ENCODE measurements at places on chromosomes 16 and 17.

GRCh38 chr17:80946449-80946848 is 45.2 kb upstream of the CHMP6 start:
- no peak for DNase-seq

GRCh38 chr16:1105888-1106620 is 10.0 kb upstream of the C1QTNF8 start:
- no peak for DNase-seq

GRCh38 chr16:19291475-19291874 is 5.9 kb downstream of the CLEC19A start:
- no peak for DNase-seq

DNA sequence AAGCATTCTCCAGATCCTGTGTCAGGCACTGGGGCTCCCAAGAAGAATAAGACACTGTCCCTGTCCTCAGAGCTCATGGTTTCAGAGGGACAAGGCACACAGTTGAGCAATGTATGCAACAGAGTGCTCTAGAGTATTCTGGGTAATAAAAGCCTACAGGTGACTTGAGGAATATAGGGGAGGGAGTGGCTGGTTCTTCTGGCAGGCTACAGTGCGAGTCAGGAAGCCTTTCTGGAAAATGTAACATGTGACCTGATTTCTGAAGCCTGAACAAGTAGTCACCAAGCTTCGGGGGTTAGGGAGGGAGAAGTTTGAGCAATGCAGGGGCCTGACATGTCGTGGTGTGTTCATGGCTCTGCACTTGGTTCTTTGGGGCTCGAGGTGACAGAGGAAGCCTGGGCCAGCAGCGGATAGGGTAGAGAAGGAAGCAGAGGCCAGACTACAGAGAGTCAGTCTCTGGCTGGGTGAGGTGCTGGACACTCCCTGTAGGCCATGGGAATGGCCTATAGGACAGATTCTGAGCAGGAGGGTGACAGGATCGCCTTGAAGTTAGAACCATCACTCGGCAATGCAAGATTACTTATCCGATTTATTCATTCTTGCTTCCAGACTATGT is 16.0 kb upstream of the LRRC75A start:
- DNase-seq = no peak

DNA sequence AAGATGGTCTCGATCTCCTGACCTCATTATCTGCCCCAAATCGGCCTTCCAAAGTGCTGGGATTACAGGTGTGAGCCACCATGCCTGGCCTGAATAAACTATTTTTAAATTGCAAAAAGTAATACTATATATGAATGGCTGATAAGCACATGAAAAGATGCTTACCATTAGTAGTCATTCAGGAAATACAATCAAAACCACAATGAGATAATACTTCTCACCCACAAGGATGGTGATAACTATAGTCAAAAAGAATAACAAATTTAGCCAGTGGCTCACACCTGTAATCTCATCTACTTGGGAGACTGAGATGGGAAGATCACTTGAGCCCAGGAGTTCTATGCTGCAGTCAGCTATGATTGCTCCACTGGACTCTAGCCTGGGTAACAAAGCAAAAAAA is 2.4 kb upstream of the TACO1 start:
- no peak for DNase-seq

DNA sequence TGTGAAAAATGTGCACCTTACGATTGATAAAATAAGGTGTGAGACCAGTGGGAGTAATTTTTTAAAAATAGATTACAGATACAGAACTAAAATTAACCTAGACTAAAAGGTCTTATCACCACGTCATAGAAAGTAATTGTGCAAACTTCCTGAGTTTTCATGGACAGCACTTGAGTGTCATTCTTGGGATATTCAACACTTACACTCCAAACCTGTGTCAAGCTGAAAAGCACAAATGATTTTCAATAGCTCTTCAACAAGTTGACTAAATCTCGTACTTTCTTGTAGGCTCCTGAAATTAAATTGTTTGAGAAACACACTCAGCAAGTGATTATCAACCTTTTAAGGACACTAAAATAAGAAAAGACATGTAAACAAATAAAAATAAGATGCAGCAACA is 20.5 kb downstream of the BRCA1 start:
- DNase-seq = no peak

DNA sequence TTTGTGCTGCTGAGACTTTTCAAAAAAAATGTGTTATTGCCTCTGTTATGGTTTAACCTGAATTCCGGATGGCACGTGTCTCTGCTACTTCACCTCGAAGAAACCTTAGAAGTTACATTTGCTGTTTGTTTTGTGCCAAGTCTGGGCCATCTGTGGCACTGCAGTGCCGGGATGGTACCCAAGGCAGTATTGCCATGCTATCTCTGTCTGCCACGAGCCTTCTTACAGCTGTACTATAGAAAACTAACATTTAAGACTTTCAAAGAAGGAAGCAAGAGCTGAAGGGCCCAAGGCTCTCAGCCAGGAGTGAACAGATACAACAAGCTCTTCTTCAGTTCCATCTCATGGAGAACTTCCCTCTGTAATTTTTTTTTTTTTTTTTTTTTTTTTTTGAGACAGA is 73.7 kb upstream of the NOL11 start:
- no peak for DNase-seq

DNA sequence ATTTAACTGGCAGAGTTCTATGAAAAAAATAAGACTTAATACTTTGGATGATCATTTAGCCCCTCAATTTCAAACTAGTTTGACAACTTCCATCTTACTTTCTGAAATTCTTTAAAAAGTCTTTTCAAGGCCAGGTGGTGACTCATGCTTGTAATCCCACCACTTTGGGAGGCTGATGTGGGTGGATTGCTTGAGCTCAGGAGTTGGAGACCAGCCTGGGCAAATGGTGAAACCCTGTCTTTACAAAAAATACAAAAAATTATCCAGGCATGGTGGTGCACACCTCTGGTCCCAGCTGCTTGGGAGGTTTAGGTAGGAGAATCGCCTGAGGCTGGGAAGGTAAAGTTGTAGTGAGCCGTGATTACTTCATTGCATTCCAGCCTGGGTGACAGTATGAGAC is 154.4 kb downstream of the TANC2 start:
- DNase-seq = no peak

- no peak for DNase-seq
Observed at GRCh38 chr17:76657505-76658241, 14.1 kb upstream of the ST6GALNAC1 start.

- no peak for DNase-seq
Observed at GRCh38 chr17:44007346-44008204, 3.2 kb downstream of the NAGS start.

GRCh38 chr16:68270353-68270752 is 6.0 kb downstream of the SLC7A6 start:
- no peak for DNase-seq

DNA sequence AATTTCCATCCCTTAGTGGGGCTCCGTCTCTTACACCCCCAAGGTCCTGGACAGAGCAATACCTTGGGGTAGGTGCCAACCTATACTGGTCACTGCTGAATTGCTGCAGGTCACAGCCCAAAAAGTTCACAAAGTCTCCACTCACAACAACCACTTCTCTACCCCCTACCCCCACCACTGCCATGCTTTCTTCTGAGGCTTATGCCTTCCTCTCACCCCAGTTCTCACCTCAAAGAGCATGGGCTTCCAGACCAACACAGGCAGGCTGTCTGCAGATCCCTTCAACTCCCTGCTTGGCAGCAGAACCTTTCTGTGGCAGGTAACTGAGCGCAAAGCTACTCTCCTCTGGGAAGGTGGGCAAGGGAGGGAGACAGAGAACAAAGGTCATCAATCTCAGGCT is 35.5 kb downstream of the C16orf78 start:
- DNase-seq = no peak

GRCh38 chr17:46818929-46819859 is 702 bp upstream of the WNT3 start:
- no peak for DNase-seq

- DNase-seq = no peak
Observed at GRCh38 chr16:74700116-74700437, 585 bp downstream of the MLKL start.

GRCh38 chr16:89786474-89787364 is 29.7 kb downstream of the FANCA start:
- DNase-seq = no peak

DNA sequence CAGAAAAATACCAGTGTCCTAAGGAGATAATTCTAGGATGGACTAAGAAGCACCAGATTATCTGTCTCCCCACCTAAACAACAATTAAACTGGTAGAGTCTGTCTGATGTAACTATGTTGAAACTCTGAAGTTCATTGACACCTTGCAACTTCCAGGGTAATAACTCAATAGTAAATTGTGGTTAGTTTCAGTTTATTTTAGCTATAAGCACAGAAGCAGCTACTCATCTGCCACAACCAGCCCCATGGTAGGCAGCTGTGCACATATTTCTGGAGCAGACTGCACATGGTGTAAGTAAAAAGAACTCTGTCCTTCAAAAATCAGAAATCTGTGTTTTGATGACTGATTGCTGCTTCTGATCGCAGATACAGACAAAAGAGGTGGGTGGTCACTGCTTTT is 852.1 kb downstream of the CDH11 start:
- no peak for DNase-seq

DNA sequence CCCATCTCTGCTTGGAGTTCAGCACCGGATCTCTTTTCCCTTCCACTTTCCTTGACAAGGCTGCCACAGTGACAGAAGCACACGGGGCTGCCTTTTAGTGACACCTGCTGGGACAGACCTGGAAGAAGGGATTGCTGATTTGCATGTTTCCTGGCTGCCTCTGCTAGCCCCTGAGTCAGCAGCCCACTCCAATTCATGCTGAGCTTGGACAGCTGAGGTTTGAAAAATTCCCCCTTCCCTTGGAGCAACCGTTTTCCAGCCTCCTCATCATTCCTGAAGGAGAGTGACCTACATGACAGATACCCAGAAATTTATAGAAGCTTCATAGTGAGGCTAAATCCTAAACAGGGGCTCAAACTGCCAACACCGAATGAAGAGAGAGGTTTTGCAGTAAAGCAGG is 18.8 kb upstream of the RBL2 start:
- DNase-seq = no peak

DNA sequence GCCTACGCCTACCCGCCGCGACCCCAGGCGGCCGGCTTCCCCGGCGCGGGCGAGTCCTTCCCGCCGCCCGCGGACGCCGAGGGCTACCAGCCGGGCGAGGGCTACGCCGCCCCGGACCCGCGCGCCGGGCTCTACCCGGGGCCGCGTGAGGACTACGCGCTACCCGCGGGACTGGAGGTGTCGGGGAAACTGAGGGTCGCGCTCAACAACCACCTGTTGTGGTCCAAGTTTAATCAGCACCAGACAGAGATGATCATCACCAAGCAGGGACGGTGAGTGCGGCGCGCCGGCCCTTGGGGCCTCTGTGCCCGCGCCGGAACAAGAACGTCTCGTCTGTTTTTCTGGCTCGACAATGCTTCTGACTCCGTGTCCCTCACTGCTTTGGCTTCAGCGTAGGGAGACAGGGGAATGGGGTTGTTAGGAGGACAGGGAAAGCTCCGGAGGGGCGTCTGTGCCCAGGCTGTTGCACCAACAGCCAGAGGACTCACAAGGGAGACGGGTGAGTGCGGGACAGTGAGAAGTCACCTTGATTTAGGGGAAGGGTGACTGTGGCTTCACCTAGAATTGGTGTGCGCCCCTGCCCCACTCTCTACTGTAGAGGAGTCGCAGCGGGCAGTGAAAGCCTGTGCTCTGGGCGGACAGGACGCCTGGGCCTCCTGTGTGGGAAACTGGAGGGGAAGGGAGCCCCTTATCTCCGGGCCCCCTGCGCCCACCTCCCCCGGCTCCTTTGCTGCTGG is 806 bp downstream of the TBX21 start:
- no peak for DNase-seq

DNA sequence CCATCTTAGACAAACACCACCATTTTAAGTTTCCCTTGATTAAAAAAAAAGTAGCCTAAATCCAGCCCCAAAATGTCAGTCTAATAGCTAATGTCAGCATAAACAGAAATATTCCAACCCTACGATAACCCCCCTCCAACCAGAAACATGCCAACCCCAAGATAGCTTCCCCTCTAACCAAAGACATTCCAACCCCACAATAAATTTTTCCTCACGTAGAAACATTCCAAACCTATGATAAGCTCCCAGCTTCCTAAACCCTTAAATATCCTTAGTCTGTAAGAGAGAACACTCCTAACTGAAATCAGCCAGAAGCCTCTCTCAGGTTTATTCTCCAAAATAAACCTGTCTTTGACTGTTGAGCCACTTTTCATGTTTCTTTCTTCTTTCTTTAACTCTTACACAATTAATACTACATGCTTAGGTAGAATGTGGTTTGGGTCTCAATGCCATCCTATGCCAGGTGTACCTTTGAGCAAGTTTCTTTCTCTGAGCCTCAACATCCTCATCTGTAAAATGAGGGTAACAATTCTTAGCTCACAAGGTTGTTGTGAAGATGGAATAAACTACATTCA is 10.5 kb upstream of the KRT38 start:
- DNase-seq = no peak

GRCh38 chr16:88132836-88133506 is 181.7 kb downstream of the BANP start:
- DNase-seq = no peak

GRCh38 chr16:53545433-53545832 is 42.4 kb upstream of the AKTIP start:
- no peak for DNase-seq

GRCh38 chr17:78924481-78925151 is 571 bp downstream of the TIMP2 start:
- no peak for DNase-seq

GRCh38 chr17:63494300-63494928 is 17.6 kb downstream of the ACE start:
- no peak for DNase-seq

DNA sequence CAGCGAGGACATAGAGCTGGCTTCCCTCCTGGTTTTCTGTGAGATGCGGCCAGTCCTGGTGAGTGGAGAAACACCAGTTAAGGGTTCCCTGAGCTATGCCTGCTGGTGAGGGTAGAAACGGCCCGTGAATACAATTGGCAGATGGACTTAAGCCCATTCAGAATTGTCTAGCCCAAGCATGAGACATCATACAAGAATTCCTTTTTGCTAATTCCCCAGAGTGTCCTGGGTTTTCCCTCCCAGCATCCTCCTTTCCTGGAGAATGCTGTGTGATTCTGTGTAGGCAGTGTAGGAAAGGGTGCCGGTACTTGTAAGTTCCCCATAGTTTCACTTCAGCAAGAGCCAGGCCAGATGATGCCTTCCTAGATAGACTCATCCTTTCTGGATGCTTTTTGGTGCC is 65.1 kb downstream of the SDR42E1 start:
- no peak for DNase-seq

- no peak for DNase-seq
Observed at GRCh38 chr17:75244133-75244866, 17.1 kb downstream of the GGA3 start.

GRCh38 chr16:31052114-31052513 is 18.8 kb downstream of the STX4 start:
- DNase-seq = no peak

Measured in activated naive CD8-positive, alpha-beta T cell treated with anti-CD3 and anti-CD28 coated beads, Interleukin-2, amount 50 U/mL, for 16 hours (primary cell).